Chondrocyte (in vitro differentiated cells): ENCODE measurements at places on chromosomes 11 and 22. TPM values are rescaled to one million over a fixed set of nuclear protein-coding genes. Genes with fewer than 3 reads are reported as not detected.

- H3K4me1 ChIP-seq, result peaks cover 19% of the 10 kb centered on the region
- no peak overlapping the region for H3K4me3 ChIP-seq
- H3K36me3 ChIP-seq, result no peaks in the 10 kb centered on the region
- no peaks in the 10 kb centered on the region for H3K27me3 ChIP-seq
- H3K27ac ChIP-seq, result no peak overlapping the region
- DNase-seq, result no peak
These were observed 44.7 kb downstream of the ABTB2 start for GRCh38 chr11:34313099-34313517.

DNA sequence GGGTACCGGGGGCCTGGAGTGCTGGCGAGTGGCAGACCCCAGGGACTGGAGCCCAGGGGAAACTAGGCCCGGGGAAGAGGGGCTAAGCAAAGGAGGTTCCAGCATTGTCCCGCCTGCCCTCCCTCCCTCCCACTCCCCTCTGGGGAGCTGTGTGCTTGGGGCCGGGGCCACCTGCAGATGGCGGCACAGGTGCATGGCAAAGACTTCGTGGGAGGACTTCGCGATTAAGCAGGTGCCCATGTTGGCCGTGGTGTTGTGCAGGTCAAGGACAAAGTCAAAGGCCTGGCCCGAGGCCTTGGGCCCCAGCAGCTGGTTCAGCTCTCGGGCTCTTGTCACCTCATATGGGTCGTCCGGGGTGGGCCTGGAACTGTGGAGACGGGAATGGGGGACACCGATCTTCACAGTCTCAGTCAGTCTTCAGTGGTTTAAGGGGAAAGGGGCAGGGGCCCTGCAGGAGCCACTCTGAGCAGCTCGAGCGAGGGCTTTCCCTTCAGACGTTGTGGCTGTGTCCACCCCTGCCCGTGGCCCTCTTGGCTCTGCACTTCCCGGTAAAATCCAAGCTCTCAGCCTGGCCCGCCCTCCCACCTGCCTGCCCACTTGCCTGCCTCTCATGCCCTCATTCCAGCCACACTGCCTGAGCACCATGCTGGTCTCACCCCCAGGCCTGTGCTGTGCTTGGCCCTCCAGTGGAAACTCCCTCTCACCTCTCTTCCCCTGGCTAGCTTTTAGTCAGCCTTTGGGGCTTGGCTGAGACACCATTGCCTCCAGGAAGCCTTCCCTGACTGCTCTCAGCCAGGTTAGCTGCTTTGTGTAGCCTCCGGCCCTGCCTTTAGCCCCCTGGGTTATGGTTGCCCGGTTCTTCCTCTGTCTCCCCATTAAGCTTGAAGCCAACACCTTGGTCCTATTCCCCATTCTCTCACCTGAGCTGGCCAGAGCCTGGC, 4.7 kb downstream of the ACY3 start:
- H3K27me3 ChIP-seq, result peaks cover 11% of the 10 kb centered on the region
- no peaks in the 10 kb centered on the region for H3K4me1 ChIP-seq
- no peak overlapping the region for H3K27ac ChIP-seq
- H3K4me3 ChIP-seq, result no peak overlapping the region

DNA sequence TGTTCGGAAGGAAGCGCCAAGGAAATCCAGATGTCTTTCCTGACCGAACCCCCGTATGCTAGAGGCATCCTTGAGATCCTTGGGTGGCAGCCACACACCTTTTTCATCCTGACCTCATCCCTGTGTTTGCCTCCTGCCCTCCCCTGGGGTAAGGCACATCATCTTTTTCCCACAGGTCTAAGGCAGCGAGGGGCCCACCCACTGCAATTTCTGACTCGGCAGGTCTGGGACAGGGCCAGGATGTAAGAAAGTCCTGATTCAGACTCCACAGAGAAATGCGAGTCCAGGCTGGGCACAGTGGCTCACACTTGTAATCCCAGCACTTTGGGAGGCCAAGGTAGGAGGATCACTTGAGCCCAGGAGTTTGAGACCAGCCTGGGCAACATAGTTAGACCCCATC, 10.5 kb downstream of the ZMAT5 start:
- H3K36me3 ChIP-seq, result no peaks in the 10 kb centered on the region
- H3K27me3 ChIP-seq, result no peaks in the 10 kb centered on the region
- peaks cover 8% of the 10 kb centered on the region for H3K4me1 ChIP-seq

DNA sequence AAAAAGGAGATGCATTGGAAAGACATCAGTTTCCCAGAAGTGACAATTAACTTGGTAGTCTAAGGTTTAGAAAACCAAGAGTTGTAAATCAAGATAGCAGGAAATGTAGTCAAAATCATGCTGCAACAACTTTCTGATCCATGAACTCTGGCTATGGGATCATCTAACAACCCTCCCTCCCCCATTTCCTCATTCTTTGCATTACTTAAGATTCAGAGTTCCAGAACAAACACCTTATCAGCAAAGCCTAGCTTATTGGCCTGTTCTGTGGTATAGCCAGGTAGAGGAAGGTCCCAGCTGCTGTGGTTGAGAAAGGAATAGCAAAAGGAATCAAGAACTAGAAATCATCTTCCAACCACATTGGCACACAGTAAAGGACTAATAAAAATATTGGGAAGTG, 651.1 kb downstream of the METTL15 start:
- H3K36me3 ChIP-seq, result peaks cover 1% of the 10 kb centered on the region
- no peaks in the 10 kb centered on the region for H3K27me3 ChIP-seq
- peak overlapping the region; percentile 61 for H3K27ac ChIP-seq

GRCh38 chr11:9787981-9788521, 124.2 kb downstream of the SWAP70 start:
- peaks cover 11% of the 10 kb centered on the region for H3K36me3 ChIP-seq
- peaks cover 24% of the 10 kb centered on the region for H3K4me1 ChIP-seq
- peak overlapping the region; percentile 85 for H3K27ac ChIP-seq
- H3K27me3 ChIP-seq, result no peaks in the 10 kb centered on the region
- no peak overlapping the region for H3K4me3 ChIP-seq

- DNase-seq, result peak; percentile 44
- H3K27me3 ChIP-seq, result peaks cover 2% of the 10 kb centered on the region
- H3K27ac ChIP-seq, result no peak within 1 kb of the TSS
- no peak within 1 kb of the TSS for H3K4me3 ChIP-seq
These were observed at the start of gene PTGDR2 for GRCh38 chr11:60855726-60856633. Gene PTGDR2, minus strand, starts transcription at chr11:60855950. Its CDS starts 2,228 bp downstream, at chr11:60853722.

DNA sequence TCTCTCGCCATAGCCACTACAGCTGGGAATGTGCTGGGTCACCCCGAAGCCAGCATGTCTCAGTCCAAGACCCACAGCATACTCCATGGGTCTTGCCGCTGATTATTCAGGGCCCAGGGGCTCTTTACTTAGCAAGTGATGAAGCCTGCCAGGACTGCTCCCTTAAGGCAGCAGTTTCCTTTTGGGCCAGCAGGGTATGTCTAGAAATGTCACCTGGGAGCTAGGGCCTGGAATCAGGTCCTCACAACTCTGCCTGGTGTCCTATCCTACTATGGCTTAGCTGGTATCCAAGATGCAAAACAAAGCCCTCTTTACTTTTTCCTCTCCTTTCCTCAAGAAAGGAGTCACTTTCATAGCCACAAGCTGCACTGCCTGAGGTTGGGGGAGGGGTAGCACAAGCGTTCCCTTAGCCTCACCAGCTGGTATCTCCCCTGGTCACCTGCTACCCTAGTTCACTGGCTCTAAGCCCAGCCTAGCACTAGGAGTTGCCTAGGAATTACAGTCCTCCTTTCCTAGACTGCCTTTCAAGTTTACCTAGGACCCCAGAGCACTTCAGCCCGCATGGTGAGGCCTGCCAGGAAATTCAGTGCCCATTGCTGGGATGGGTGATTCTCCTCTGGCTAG, 22.6 kb upstream of the NCR3LG1 start:
- H3K4me3 ChIP-seq, result no peak overlapping the region
- no peaks in the 10 kb centered on the region for H3K27me3 ChIP-seq
- H3K4me1 ChIP-seq, result no peaks in the 10 kb centered on the region
- DNase-seq, result no peak
- no peak overlapping the region for H3K27ac ChIP-seq

RFPL3 gene
- not detected in 3 replicates for total RNA-seq

TUBA8 gene
- 1.2 to 1.4 TPM (median 1.2 TPM) in 3 replicates for total RNA-seq

CCDC116 gene
- 0.44 to 0.85 TPM (median 0.47 TPM) in 3 replicates for total RNA-seq

PIWIL4 gene
- total RNA-seq, result 2.4 to 2.6 TPM (median 2.5 TPM) in 3 replicates

MYO18B gene
- 0.10 to 0.20 TPM in 2 of 3 replicates, not detected in the other for total RNA-seq

FXYD2 gene
- not detected in 3 replicates for total RNA-seq

PRRG4 gene
- total RNA-seq, result not detected in 3 replicates
